HFFc6 (cell line): ENCODE measurements at places on chromosomes 11 and 22. TPM values are rescaled to one million over a fixed set of nuclear protein-coding genes. Genes with fewer than 3 reads are reported as not detected.
A peak's percentile ranks its signal among the peaks of the same experiment; 100 is the strongest.

TMPRSS5 gene
- total RNA-seq = not detected in 3 replicates

C1QTNF5 gene
- 12.9 and 15.0 TPM in 2 replicates for total RNA-seq

LUZP2 gene
- total RNA-seq = not detected in 3 replicates

TCN2 gene
- 2.7 to 3.2 TPM (median 2.8 TPM) in 3 replicates for total RNA-seq

B3GAT1 gene
- not detected in 3 replicates for total RNA-seq

SCGB1D2 gene
- total RNA-seq = not detected in 2 replicates

MS4A5 gene
- total RNA-seq = not detected in 3 replicates

GRCh38 chr11:68994161-68994893 is 13.5 kb upstream of the MRGPRD start:
- no peak for DNase-seq

DNA sequence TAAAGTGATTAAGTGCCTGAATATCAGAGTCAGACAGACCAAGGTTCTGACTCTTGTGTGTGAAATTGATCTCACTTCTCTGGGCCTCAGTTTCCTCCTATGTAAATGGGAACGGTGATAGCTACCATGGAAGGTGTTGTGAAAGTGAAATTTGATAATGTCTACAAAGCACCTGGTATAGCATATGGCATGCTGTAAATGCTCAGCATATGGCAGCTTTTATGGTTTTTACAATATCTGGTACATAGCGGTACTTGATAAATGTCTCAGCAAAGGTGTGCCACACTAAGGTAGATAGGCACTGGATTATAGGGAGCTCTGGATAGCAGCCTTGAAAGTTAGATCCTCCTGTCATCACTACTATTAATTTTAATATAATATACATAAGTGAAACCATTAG is 19.9 kb downstream of the POU2AF2 start:
- no peak for DNase-seq

- DNase-seq = no peak
Measured at GRCh38 chr22:45932071-45932470, 44.9 kb downstream of the WNT7B start.

DNA sequence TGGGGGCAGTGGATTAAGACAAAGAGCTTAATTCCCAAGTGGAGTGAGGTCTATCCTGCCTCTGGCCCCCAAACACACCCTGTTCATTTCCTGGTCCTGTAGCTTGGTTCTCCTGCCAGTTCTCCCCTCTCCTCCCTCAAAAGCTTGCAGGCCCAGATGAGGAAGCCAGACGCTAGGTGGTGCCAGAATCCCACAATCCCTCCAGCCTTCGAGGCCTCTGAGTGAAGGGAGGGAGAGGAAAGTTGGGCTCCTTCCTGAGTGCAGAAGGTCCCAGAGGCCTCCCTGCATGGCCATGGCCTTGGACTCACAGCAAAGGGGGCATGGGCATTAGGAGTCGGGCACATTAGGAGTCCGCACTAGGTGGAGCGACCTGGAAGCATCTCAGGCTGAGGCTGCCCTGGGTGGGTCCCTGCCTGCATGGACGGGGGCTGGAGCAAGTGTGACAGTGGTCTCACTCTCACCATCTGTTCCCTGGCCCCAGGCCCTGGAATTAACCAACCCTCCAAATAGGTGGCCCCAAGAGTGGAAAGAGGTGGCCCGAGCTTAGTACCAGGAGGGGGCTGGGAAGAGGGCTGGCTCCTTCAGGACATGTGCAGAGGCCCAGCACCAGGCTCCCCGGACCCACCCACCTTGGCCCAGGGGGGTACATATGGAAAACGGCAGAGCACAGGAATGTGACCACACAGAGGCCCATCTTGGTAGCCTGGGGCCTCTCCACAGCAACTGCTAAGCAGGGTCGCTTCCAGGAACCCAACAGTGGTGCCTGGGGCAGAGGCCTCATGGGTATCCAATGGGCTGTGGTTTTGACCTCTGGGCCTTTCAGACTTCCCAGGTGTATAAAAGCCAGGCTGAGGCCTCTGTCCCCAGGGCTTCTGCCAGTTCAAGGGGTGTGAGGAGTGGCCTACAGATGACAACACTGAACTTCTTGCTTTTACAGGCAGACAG is 5.2 kb downstream of the FXYD2 start:
- DNase-seq = peak; percentile 49

DNA sequence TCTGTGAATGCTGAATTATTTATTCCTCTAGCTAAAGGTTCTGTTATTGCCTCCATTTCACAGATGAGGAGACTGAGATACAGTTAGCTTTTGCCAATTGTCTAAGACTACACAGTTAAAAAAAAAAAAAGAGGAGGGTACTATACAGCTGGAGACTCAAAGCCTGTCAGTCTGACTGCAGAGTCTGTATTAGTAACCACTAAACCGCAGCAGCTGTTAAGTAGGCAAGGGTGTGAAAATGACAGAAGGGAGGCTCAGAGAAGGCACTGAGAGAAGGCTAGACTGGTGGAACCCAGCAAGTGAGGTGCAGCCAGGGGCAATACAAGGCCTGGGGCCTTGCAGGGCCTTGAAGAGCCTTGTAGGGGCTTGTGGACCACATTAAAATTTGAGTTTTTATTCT is 181.2 kb downstream of the CSNK2A3 start:
- no peak for DNase-seq

DNA sequence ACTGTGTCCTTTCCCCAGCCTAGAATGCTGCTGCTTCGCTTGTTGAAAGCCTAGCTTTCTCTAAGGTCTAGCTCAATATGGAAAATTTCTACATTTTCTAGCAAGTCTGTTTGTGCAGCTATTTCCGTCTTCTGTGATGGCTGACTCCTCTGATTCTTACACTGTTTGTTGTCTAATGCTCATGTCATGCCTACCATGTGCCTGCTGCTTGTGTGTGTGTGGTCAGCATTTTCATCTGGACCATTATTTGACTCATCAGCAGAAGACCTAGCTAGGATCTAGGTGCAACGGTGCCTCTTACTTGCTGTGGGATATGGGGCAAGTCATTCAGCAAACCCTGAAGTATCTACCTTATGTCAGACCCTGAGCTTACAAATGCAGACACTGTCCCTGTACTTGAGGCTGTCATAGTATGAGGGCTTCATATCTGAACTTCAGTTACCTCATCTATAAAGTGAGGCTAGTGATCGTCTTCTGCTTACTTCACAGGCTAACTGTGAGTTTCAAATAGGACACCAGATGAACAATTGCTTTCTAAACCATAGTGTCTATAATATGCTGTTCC is 86.5 kb upstream of the MYO18B start:
- no peak for DNase-seq

GRCh38 chr11:116948391-116948790 is 111.0 kb upstream of the APOA1 start:
- DNase-seq = no peak

- peak; percentile 62 for DNase-seq
Measured at GRCh38 chr11:11978792-11979487, 29.5 kb downstream of the DKK3 start.

DNA sequence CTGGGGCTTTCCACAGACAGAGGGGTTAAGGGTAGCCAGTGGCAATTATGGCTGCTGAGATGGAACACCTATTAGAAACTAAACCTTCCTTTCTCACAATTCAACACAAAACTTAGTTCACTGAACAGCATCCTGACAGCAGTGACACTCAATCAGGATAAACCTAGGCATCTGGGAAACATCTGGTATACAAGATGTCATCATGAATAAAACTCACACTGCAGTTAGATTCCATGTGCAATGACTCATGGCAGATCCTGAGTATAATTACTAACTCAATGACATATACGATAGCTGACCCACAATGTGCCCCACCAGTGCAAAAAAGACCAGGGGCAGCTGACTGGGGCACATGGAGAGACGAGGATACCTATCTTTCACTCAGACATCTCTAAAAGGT is 17.7 kb downstream of the RBFOX2 start:
- peak; percentile 81 for DNase-seq

DNA sequence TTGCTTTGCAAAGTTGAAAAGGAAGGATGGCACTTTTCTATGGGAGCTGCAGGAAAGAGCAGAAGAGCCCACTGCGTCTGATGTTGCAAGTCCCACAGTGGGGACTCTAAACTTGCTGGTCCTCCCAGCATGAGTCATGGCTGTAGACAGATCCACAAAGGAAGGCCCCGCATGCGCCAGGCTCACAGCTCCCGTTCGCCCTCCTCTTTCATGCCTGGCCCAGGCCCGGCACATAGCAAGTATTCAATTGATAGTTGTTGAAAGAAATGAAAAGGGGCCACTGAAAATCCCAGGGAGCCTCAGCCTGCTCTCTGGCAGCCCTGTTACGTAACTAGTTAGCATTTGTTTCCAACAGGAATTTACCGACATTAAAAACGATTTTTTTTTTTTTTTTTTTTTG is 18.9 kb downstream of the AP1B1 start:
- no peak for DNase-seq

DNA sequence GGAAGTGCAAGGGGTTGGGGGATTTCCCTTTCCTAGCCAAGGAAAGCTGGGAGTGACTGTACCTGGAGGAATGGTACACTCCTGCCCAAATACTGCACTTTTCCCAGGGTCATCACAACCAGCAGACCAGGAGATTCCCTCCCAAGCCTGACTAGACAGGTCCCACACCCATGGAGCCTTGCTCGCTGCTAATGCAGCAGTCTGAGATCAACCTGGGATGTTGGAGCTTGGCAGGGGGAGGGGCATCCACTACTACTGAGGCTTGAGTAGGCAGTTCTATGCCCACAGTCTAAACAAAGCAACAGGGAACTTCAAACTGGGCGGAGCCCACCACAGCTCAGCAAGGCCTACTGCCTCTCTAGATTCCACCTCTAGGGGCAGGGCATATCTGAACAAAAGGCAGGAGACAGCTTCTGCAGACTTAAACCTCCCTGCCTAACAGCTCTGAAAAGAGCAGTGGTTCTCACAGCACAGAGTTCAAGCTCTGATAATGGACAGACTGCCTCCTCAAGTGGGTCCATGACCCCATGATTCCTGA is 58.5 kb downstream of the SLC22A9 start:
- no peak for DNase-seq

DNA sequence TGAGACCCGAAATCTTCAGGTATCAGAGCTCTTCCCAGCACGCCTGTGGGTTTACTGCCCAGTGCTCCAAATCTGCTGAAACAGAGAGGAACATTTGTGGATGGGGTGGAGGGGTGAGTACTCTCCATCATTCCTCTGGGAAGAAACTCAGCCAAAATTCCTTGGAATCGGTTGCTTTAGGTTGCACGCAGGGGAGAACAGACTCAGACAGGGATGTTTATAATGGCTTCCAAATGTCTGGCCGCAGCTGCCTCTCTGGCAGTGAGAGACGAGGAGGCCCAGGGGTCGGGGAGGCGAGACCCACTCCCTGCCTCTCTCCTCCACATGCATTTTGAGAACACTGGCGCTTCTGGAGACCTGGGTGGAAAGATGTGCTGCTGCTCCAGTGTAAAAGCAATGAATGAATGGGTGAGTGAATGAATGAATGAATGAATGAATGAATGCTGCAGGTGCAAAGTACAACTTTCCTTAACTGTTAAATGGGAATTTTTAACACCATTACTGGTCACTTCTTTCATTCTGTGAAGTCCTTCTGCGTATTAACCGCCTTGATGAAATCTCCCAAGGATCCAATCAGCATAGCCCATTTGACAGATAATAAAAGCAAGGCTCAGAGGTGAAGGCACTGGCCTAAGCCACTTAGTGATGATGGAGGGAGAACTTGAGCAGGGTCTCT is 437.4 kb downstream of the MIAT start:
- no peak for DNase-seq

DNA sequence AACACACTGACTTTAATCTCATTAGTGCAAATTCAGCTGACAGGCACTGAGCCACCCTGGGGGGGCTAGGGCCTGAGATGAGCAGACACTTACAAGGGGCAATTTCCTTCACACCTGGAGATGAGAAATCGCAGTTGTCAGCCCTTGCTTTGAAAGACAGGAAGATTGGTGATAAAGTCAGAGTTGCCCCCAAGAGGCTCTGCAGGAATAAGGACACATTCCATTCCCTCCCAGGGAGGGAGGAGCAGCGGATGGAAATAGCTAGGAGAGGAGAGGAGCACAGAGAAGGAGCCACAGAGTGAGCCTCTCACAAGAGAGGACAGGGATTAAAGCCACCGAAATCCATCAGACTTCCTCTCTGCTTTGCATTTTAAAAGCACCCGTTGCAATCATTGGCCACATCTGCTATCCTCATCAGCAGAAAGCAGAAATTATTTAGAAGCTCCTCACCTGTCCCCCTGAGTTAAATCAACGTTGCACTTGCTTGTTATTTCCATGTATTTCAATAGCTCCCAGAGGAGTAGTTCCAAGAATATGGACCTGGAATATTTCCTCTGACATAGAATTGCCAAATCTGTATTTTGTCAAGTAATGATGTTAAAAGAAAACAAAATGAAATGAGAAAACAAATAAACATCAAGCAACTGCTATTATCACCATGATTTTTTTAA is 213.7 kb downstream of the BARX2 start:
- no peak for DNase-seq
